ENCODE measurements at places on chromosomes 2 and 18. TPM values are rescaled to one million over a fixed set of nuclear protein-coding genes. Genes with fewer than 3 reads are reported as not detected.

GRCh38 chr2:230908092-230908594, 16.9 kb downstream of the GPR55 start:
- no peak for DNase-seq

GRCh38 chr2:1995987-1996386, 251.7 kb upstream of the PXDN start:
- no peak for DNase-seq

DNA sequence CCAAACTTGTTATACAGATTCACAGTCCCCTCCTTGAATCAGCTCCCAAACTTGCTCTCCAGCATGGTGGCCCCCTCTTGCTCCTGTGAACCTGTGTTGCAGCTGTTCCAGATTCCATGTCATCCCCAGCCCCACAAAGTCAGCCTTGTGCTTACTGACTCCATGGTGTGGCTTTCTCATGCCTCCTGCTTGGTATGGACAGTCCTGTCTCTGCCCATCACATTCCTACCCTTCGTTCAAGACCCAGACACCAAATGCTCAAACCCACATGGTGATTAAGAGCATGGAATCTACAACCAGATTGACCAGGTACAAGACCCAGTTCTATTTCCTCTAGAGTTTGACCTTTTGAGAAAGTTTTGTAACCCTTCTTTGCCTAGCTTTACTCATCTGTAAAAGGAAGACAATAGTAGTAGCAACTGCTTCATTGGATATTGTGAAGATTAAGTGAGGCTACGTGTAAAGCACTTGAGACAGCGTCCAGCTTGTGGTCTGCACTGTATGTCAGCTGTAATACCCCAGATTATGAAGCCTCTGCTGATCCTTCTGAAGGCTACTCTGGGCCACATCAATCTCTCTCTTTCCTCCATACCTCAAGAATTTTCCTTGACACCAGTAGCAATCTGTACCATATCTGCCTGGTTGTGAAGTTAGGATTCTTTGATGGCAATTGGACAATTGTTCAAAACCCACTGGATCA, 146.4 kb upstream of the HAAO start:
- no peak for DNase-seq

- DNase-seq: no peak
Measured at GRCh38 chr2:16628314-16628713, 37.3 kb downstream of the CYRIA start.

DNA sequence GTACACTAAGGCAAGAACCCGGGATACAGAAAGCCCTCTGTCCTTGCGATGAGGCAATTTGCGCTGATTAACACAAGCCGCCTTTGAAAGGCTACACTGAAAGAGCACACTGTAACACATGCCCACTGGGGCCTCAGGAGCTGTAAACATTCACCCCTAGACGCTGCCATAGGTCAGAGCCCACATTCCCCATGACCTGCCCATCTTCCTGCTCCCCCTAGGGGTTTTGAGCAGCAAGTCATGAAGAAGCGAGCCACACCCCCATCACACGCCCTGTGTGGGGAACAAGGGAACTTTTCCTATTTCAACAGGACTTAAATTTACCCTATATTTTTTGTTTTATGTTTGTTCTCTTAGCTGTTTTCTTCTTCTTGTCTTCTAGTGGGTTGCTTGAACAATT, 47.8 kb upstream of the SLC4A10 start:
- DNase-seq: no peak

DNA sequence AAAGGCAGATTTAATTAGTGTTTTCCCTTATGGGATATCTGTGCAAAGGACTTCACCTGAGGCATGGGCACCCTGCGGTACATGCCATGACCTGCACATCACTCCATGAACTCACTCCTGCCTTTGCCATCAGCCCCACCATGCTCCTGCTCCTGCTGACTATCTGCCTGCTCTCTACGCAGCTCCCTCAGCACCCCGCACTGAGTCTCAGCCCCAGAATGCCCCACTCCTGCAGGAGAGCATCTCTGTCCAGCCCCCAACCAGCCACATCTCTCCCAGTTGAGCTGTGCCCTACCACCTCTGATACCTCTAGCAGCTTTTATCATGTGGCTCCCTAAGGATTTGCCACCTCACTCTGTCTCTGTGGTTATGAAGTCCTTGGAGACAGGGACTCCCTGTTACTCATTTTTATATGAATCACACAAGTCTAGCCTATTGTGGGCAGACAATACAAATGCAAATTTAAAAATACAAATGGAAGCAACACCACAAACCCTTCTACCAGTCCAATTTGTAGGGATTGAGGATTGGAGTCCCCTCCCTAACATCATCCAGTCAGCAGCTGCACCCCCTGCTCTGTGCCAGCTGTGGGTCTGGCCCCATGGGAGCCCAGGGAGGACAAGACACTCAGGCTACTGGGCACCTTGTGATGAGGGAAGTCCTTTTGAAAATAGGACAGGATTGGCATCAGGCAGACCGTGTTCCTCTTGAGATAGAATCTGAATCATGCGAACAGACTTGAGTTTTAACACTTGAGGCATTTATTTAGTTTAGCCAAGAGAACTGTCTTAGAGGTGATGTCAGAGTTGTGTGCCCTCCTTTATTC, 689.6 kb upstream of the HS6ST1 start:
- no peak for DNase-seq

Gene ESCO1
- 10.1 TPM for total RNA-seq

Gene PIGN
- 18.2 TPM for total RNA-seq

Gene VWC2L
- not detected for total RNA-seq

Gene SPP2
- total RNA-seq: not detected

Gene PLB1
- 3.3 TPM for total RNA-seq

Gene GBX2
- not detected for total RNA-seq

Measured in left ventricle myocardium superior (tissue), 1 donor.